AG09319 (cell line): ENCODE measurements at places on chromosomes 5 and 9.
A peak's percentile ranks its signal among the peaks of the same experiment; 100 is the strongest.

- no peak for DNase-seq
Observed at GRCh38 chr9:87643778-87644570, 81.9 kb upstream of the CTSL start.

- DNase-seq: no peak
Observed at GRCh38 chr9:118331622-118332045, 627.4 kb downstream of the TLR4 start.

DNA sequence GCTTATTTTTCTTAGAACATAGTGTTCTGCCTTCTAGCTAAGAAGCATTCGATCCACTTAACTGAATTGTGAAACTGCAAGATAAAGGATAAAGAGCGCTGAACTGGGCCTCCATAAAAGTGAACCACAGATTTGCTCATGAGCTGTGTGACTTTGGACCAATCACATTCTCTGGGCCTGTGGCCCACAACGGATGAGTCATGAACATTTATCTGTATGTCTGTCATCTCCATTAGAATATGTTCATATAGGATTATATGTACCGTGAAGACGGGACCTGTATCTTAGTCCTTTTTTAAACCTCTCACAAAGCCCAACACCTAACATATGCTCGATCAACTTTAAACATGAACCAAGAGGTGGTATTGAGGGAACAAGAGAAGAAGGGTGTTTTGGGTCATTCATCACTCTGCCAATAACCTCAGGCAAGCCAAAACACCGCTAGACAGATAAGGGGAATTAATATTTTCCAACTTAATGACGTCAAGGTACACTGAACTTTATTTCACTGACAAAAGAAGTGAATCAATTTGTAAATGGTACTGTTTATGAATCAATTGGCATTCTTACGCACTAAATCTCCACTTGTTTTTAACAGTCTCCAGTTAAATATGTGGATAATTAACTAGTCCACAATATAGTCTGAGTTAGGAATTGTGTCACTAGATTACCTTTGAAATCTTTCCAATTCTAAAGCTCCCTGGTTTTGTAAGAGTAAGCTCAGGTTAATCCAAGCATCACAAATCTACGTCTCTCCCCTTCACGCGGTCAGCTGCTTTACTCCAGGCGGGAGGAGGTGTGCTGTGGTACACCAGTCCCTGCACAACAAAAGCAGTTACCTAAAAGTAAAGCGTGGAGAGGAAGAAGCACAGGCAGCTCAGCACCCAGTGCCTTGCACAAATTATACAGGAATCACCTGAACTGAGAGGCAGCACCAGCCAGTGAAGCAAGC is 1.6 kb downstream of the TMEM245 start:
- no peak for DNase-seq

- no peak for DNase-seq
Observed at GRCh38 chr9:137679249-137679648, 60.4 kb downstream of the EHMT1 start.

- DNase-seq: peak; percentile 16
Observed at GRCh38 chr5:143314659-143315058, 88.8 kb downstream of the NR3C1 start.

- DNase-seq: no peak
Observed at GRCh38 chr9:76289042-76289441, 105.2 kb downstream of the RFK start.

- peak; percentile 16 for DNase-seq
Observed at GRCh38 chr5:74977471-74977870, 74.9 kb downstream of the GCNT4 start.

DNA sequence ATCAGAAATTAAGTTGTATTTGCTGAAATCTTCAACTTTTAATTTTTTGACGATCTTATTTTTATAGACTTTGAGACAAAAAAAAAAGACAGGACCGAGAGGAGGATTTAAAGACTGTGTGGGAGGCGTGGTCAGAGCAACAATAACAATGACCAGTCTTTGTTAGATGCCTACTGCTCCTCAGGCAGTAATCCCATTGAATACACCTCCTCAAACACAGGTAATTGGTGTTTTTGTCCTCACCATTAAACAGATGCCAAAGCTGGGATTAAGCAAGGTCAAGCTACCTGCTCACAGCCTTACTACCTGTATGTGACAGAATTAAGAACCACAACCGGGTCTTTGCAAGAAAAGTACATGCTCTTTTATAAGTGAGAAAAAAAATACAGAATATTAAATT is 233.3 kb upstream of the GRAMD2B start:
- DNase-seq: no peak

- DNase-seq: no peak
Observed at GRCh38 chr9:123807251-123807650, 122.7 kb downstream of the DENND1A start.

GRCh38 chr5:57316798-57317327 is 143.0 kb downstream of the GPBP1 start:
- DNase-seq: peak; percentile 87

GRCh38 chr9:96169484-96169883 is 132.5 kb downstream of the HSD17B3 start:
- no peak for DNase-seq

GRCh38 chr5:146007989-146008388 is 71.6 kb downstream of the SH3RF2 start:
- DNase-seq: no peak

- DNase-seq: no peak
Observed at GRCh38 chr5:7473668-7474215, 77.8 kb downstream of the ADCY2 start.

DNA sequence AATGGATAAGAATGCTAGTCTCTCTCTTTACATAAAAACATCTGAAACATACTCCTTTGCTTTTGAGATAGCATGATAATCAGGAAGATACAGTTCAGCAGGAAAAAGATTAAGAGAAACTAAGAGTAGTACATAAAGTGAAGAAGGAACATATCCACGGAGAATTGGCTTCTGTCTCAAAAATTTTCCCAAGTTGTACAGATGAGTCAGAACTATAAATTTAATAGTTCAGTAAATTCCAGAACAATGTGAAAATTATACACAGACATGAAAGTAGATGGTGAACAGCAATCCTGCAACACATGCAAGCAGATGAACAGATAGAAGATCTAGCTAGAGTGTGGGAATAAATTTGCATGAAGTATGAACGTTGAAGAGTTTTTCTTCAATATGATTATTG is 691.4 kb upstream of the RIOK2 start:
- DNase-seq: no peak

GRCh38 chr5:178547052-178547666 is 43.0 kb downstream of the COL23A1 start:
- DNase-seq: no peak

- DNase-seq: no peak
Observed at GRCh38 chr5:75677607-75678006, 39.6 kb downstream of the POC5 start.

DNA sequence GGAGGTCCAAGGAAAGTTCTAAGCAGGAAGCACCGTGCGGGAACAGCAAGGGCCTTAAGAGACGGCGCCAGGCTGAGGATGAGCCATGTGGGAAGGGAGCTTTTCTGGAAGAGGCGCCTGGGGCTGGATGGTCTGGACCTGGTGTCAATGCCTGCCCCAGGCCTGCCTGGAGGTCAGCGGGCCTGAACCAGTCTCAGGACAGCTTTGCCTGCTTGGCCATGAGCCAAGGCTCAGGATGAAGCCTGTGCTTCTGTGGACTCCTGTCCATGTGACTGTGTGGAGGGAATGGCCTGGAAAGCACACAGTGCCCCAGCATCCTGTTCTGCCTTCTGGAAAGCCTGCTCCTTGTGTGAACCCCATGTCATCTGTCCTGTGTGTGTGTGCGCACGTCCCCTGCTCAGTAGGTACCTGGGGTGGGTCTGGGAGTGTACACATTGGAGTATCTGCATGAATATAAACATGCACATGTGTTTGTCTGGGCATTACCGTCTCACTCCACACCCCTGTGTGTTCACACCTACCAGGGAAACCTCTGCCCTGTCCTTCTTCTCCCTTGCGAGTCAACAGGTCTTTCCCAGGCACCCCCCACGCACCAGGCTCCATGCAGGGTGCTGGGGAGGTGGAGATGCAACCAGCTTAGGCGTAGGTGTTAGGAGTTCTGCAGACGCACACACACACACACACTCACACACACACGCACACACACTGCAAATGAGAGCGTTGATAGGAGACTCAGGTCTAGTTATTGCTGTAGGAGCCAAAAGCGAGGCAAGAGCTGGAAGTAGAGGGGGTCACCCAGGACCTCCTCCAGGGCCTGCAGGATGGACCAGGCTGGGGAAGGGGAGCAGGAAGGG is 24.8 kb downstream of the DAB2IP start:
- DNase-seq: no peak

DNA sequence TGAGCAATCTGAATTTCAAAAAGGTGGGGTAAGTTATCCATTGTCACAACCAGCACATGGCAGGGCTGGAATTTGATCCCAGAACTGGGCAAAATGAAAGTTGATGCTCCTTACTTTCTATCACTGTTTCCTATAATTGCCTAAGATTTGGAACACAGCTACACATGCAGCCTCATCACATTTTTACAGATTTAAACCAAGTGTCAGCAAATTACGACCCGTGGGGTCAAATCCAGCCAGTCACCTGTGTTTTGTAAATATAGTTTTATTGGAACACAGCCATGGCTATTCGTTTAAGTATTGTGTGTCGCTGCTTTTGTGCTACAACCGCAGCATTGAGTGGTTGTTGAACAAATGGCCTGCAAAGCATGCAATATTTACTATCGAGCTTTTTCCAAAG is 94.3 kb downstream of the SREK1 start:
- no peak for DNase-seq

DNA sequence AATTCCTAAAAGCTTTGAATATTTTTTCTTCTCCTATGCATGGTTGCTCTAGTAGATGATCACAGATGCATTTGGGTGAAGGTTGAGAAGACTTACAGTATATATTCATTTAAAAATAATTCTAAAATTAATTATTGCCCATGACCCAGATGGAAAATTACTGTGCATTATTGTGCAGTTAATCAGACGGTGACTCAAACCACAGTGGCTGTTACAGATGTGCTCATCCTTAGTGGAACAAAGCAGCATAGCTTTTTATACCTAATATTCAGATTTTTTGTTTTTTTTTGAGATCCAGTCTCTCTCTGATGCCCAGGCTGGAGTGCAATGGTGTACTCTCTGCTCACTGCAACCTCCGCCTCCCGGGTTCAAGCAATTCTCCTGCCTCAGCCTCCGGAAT is 10.7 kb downstream of the OR2V1 start:
- DNase-seq: no peak
